Thymus (tissue), 14 donors: ENCODE measurements at places on chromosomes 5 and 9. TPM values are rescaled to one million over a fixed set of nuclear protein-coding genes. Genes with fewer than 3 reads are reported as not detected.

Gene POC5
- total RNA-seq = 21.4 TPM

Gene FRMPD1
- total RNA-seq = 0.14 TPM

Gene GABRA1
- 2.7 TPM for total RNA-seq

Gene TRIM36
- total RNA-seq = 1.8 TPM

Gene TMEFF1
- total RNA-seq = 1.4 TPM

Gene PDCD1LG2
- 8.2 TPM for total RNA-seq

GRCh38 chr5:77893225-77893860, 117.2 kb upstream of the TBCA start:
- H3K36me3 ChIP-seq = no peaks in the 10 kb centered on the region
- no peak for DNase-seq
- no peaks in the 10 kb centered on the region for H3K27me3 ChIP-seq
- no peak overlapping the region for H3K27ac ChIP-seq

- H3K4me1 ChIP-seq = no peaks in the 10 kb centered on the region
- H3K27me3 ChIP-seq = no peaks in the 10 kb centered on the region
- DNase-seq = no peak
- H3K4me3 ChIP-seq = no peak overlapping the region
- no peak overlapping the region for H3K27ac ChIP-seq
- no peaks in the 10 kb centered on the region for H3K36me3 ChIP-seq
Measured at GRCh38 chr5:2182020-2182419, 299.3 kb upstream of the IRX4 start.

- H3K4me3 ChIP-seq = no peak overlapping the region
- H3K27me3 ChIP-seq = no peaks in the 10 kb centered on the region
- H3K4me1 ChIP-seq = no peaks in the 10 kb centered on the region
- DNase-seq = no peak
- no peaks in the 10 kb centered on the region for H3K36me3 ChIP-seq
Measured at GRCh38 chr9:83721509-83721908, 13.8 kb upstream of the UBQLN1 start.

GRCh38 chr5:65967288-65968066, 41.1 kb downstream of the ERBIN start:
- no peaks in the 10 kb centered on the region for H3K27me3 ChIP-seq
- DNase-seq = no peak
- no peak overlapping the region for H3K4me3 ChIP-seq
- no peaks in the 10 kb centered on the region for H3K36me3 ChIP-seq

DNA sequence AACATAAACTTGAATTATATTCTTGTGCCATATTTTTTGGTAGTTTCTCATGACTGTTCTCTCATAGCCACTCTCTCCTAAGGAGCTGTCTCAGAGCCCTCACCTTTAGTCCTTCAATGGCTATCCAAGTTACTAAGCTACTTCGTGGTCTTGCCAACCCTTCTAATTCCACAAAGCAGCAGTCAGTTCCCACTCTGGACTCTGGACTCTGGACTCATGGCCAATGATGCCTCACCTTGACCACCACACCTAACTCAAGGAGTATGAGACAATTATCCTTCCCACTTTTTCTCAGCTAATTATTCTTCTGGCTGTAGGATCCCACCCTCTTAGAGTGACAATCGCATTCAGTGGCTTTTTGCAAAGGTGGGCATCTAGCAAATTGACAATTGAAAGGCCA, 42.2 kb downstream of the TUSC1 start:
- H3K36me3 ChIP-seq = no peaks in the 10 kb centered on the region
- no peak overlapping the region for H3K4me3 ChIP-seq
- H3K4me1 ChIP-seq = no peaks in the 10 kb centered on the region

DNA sequence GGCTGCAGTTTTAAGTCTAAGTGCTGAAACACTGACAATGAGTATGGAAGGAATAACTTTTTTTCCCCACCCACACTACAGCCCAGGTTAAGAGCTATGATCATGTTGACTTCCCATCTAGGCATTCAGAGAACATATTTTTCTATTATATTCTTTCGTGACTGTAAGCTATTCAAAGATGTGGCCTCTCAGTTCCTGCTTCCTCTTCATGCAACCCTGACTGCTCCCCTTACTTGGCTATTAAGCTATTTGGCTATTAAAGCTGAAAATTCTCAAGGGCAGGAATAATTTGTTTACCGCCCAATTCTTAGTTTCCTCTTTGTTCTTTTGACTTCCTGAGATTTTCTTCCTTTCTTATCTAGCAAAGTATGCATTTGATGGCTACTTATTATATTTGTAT, 18.6 kb upstream of the ALDH1A1 start:
- no peaks in the 10 kb centered on the region for H3K36me3 ChIP-seq
- no peak overlapping the region for H3K27ac ChIP-seq
- H3K27me3 ChIP-seq = no peaks in the 10 kb centered on the region
- no peak for DNase-seq
- no peak overlapping the region for H3K4me3 ChIP-seq
- H3K4me1 ChIP-seq = no peaks in the 10 kb centered on the region

DNA sequence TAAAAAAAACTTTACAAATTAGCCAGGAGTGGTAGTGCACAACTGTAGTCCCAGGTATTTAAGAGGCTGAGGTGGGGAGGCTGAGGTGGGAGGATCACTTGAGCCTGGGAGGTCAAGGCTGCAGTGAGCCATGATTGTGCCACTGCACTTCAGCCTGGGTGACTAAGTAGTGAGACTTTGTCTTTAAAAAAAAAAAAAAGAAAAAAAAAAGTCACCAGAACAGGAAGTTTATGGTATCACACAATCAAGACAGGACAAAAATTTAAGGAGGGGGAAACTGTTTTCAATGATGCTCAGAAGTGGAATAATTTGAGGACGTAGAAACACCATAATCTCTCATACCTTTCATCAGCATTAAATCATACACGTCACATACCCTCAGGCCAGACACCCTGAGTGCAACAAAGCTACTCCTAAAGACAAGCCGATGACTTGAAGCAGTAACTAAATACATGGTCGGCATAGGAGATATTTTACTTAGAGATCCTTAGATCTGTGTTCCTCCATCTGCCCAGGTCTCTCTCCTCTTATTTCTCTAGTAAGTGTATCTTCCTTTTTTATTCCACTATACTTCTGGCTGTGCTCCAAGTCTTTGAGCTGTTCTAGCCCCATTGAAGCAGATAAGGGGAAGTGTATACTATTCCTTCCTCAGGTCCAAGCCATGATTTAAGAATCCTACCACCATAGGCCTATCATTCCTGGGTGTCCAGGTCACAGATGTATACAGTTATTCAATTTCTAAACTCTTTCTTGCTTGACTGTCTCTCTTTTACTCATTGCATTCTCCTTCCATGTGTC, 91.3 kb upstream of the APC start:
- H3K27me3 ChIP-seq = no peaks in the 10 kb centered on the region
- H3K27ac ChIP-seq = no peak overlapping the region
- no peaks in the 10 kb centered on the region for H3K36me3 ChIP-seq
- no peak for DNase-seq
- H3K4me1 ChIP-seq = no peaks in the 10 kb centered on the region
- H3K4me3 ChIP-seq = no peak overlapping the region

- peaks cover 2% of the 10 kb centered on the region for H3K4me1 ChIP-seq
- DNase-seq = no peak
- H3K27me3 ChIP-seq = peaks cover 3% of the 10 kb centered on the region
- H3K36me3 ChIP-seq = no peaks in the 10 kb centered on the region
- no peak overlapping the region for H3K27ac ChIP-seq
Measured at GRCh38 chr9:114721491-114722079, 39.6 kb upstream of the TEX48 start.

DNA sequence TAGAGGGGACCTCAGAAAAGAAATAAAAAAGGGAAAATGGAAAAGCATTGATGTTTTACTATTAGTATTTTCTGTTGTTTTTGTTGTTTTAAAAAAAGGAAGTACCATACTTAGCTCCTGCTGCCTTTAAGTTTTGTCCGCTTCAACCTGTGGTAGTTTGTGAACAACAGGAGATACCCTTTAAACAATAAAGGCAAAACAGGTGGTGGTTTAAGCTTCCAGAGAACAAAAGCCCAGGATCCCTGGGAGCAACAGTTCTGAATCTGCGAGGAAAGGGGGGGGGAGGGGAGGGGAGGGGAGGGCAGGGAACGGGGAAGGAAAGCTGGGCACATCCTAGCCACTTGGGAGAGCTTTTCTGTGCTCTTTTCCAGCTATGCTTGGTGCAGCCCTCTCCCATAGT, 2.1 kb upstream of the PSIP1 start:
- H3K4me3 ChIP-seq = no peak overlapping the region
- H3K4me1 ChIP-seq = peaks cover 6% of the 10 kb centered on the region
- no peak overlapping the region for H3K27ac ChIP-seq
- peaks cover 11% of the 10 kb centered on the region for H3K36me3 ChIP-seq
- no peaks in the 10 kb centered on the region for H3K27me3 ChIP-seq

DNA sequence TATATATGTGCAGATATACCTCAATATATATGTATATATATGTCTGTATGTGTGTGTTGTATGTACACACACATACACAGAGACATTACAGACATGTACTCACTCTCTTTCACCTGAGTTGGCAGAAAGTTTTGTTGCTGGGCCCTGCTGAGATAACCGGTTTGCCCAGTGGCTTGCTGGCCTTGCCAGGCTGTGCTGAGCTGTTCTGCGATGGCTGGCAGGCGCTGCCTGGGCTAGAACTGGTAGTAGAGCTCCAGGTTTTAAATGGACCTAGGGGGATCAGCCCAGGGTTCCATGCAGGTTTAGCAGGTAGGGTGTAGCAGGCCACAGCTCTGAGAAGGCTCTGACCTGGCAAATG, 394.3 kb downstream of the GADD45G start:
- H3K4me1 ChIP-seq = peaks cover 9% of the 10 kb centered on the region
- no peak for DNase-seq
- H3K4me3 ChIP-seq = no peak overlapping the region
- no peaks in the 10 kb centered on the region for H3K27me3 ChIP-seq
